ENCODE measurements at places on chromosomes 12 and 14.
A peak's percentile ranks its signal among the peaks of the same experiment; 100 is the strongest.

GRCh38 chr12:122681814-122682213 is 21.3 kb downstream of the HCAR2 start:
- DNase-seq: no peak

GRCh38 chr14:61080591-61081010 is 99.6 kb downstream of the SLC38A6 start:
- DNase-seq: no peak

GRCh38 chr14:21069388-21070082 is 569 bp upstream of the ARHGEF40 start:
- no peak for DNase-seq

GRCh38 chr12:103924761-103925641 is 5.2 kb upstream of the HSP90B1 start:
- peak; percentile 34 for DNase-seq

DNA sequence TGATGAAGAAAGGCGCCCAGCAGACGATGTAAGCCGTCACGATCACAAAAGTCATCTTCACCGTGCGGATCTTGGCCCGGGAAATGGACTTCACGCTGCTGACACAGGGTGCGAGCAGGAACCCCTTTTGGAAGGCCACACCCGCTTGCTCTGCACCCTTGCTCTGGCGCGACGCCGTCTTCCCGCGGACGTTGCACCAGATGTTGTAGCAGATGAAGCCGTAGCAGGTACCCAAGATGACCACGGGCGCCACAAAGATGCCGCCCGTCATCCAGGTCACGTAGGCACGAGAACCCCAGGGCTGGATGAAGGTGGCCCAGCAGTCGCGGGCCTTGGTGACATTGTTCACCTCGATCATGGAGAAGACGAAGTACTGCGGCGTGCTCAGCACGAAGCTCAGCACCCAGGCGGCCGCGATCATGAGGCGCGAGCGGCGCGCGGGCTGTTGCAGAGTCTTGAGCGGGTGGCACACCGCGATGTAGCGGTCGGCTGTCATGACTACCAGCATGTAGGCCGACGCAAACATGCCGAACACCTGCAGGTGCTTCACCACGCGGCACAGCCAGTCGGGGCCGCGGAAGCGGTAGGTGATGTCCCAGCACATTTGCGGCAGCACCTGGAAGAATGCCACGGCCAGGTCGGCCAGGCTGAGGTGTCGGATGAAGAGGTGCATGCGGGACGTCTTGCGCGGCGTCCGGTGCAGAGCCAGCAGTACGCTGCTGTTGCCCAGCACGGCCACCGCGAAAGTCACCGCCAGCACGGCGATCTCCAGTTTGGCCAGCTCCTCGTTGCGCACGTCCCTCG is 890 bp downstream of the AVPR1A start:
- no peak for DNase-seq

DNA sequence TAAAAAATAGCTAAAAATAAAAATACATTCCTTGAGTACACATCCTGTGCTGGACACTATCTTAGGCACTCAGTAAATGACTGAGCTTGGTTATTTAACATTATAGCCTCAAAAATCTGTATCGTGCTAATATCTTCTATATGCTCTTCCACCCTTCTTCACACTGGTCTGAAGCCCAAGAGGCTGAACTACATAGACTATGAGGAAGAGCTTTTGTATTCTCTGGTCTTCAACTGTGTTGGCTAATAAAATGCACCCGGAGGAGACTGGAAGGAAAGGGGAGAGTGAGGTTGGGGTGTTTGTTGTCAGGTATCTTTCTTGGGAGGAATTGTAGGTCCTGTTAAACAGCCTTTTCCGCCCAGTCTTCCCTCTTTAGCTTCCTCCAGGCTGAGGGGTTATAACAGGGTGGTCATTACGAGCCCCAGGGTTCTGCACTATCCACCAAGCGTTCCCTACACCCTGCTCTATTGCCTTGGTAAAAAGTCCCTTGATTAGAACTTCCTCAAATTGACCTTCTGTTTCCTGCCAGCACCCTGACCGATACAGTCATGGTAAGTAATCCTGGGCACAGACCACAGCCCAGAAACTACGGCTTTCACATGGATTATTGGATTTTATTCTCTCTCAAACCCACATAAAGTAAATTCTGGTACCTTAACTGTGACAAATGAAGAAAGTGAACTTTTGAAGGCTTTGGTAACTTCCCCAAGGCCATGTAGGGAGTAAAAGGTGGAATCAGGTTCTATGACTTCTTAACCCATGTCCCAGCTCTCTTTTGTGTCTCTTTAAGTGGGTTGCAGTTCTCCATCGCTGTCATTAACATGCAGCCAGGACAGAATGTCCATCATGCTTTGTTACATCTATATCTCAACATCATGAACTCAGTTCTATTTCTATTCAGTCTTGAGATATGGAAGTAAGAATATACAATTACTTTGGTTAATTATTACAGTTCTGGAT is 71.3 kb downstream of the PTHLH start:
- no peak for DNase-seq

- no peak for DNase-seq
Observed at GRCh38 chr12:22271023-22271422, 63.5 kb downstream of the ST8SIA1 start.

DNA sequence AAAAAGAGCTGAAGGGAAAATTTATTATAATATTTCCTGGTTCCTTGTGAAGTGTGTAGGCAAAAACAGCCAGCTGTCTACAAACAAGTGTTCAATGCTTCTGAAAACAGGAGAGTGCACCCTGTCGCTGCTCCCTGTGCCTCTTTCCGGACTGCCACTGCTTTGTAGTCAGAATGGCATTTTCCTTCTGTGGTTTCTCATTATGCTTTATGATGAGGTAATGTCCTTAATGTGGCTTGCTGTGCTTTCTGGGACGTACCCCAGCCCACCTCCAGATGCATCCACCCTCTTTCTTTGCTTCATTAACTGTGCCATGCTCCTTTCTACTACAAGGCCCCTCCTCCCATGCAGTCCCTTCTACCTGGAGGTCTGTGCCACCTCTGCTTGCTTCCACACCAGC is 148.1 kb downstream of the SYT1 start:
- no peak for DNase-seq

DNA sequence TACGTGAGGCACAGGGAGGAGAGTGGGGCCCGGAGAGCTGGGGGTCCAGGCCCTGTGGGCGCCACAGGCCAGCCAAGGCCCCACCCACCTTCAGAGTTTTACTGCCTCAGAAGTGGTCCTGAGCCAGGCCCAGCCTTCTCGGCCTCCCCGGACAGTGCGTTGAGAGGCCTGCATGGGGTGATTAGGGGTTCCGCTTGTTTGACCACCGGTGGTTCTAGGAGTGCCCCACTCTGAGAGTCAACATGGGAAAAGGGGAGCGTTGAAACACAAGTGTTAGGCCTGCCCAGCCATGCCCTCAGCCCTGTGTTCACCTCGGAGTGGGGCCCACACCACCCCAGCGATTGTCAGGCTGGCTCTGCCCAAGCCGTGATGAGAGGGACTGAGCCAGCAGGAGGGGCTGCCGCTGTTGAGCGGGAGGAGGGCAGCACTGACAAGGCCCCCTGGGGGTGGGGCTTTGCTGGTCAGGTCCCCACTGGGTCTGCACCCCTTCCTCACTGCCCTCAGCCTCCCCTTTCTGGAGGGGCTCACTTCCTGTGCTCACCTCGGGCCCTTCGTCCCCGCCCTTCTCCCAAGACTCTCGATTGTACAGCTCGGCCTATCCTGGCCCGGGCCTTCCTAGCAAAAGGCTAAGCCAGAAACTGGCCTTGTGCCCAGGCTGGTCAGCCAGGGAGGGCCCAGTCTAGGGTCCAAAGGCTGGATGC is 4.8 kb downstream of the CKB start:
- DNase-seq: no peak

- DNase-seq: no peak
Observed at GRCh38 chr12:29673346-29673745, 110.4 kb downstream of the TMTC1 start.

- peak; percentile 43 for DNase-seq
Observed at GRCh38 chr12:128069359-128069997, 197.5 kb upstream of the TMEM132C start.

- DNase-seq: no peak
Observed at GRCh38 chr14:65258391-65258790, 154.1 kb upstream of the FUT8 start.

DNA sequence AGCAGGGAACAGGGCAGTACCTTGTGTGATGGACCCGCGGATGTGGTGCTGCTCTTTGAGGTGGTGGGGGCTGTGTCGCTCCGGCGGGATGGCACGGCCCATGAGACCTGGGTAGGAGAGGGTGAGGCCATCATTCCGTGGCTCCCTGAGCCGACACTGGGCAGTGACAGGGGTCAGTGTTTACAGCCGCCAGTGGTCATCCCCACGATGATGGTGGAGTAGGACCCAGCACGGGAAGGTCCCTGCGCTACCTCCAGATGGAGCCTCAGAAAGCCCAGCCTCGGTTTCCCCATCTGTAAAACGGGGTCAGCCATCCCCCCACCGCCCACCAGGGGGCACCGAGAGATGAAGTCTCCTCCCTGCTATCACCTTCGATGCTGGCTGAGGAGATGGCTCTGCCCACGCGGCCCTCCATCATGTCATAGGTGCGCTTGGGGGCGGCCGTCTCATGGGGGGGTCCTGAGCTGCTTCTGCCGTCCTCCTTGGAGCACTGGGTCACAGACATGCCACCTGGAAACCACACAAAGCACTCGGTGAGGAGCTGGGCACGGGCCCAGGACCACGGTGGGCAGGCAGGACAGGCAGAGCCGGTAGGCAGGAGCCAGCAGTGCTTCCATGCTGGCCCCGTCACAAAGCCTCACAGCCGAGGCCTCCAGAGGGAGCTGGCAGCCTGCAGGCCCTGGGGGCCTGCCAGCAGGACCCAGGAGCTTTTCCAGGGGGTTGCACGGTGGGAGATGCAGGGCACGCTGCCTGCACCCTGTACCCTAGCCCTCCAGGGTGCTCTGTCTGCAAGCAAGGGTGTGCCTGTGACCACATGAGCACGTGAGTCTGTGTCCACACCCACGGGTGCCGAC is 53.1 kb downstream of the RFLNA start:
- DNase-seq: peak; percentile 39

GRCh38 chr14:51454351-51454750 is 197.4 kb upstream of the FRMD6 start:
- no peak for DNase-seq

DNA sequence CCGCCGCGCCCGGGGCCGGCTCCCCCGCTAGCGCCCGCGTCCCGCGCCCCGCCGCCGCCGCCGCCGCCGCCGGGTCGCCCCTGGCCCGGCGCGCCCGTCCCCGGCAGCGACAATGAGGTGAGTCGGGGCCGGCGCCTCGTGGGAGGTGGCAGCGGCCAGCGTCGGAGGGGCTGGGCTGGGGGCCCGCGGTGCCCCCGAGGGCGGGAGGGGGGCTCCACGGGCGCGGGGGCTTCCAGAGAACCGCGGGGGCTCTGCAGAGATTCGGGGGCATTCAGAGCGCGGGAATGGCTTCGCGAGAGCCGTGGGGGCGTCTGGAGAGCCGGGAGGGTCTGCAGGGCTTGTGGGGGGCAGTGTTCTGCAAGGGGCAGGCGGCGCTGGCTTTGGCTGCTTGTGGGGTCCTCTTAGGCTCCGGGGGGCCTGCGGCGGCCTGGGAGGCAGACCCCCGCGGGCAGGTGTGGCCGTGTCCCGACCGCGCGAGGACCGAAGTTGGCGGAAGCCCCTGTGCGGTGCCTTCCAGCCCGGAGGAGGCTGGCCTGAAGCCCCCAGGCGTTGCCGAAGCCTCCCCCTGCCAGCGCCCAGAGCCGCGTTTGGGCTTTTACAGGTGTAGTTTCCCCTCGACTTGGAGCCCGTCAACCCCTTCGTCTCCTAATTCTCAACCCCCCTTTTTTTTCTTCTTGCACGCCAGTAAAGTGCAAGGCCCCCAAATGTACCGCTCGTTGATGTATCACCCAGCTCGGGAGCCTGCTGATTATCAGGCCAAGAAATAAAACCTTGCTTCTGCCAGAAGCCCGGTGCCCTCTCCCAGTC is 93.1 kb upstream of the EVL start:
- DNase-seq: peak; percentile 39

DNA sequence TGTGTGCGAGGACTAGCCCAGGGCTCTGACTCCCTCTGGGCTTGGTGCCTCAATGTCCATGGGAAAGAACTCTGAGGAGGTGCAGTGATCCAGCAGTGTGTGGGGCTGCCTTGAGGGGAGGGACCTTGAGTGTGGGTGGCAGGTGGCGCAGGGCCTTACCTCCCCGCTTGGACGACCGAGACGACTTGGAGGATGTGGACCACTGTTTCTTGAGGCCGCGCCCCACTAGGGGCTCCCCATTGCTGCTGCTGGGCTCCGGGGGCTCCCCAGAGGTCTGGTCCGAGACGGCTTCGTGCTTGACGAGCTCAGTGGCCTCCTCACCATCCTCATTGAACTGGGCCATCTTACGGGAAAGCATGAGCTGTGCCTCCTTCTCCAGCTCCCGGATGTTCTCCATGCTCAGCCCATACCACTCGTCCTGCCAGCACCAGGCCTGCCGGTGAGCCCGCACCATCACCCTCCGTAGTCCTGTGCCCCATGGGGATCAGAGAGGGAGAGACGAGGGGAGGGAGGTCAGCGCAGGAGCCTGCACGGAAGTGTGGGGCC is 24.7 kb downstream of the ARL6IP4 start:
- no peak for DNase-seq

- DNase-seq: no peak
Observed at GRCh38 chr14:50410921-50411320, 14.2 kb upstream of the CDKL1 start.

- DNase-seq: no peak
Observed at GRCh38 chr14:41072776-41073175, 533.9 kb upstream of the LRFN5 start.

DNA sequence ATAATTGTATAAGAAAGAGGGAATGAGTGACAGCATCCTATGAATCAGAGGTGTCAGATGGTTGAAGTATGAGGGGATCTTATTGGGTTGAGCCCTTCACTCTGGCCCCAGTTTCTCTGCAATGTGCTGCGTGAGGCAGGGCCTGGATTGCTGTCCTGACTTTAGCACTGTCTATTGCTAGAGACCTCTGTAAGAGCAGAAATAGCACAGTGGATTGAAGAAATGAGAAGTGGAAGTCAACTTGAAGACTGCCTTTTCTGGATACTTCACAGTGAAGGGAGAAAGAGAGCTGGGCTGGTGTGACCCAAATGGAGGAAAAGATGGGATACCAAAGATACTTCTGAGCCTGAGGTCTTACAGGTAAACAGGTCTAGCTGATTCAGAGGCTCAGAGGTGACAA is 5.8 kb downstream of the ASCL4 start:
- no peak for DNase-seq

GRCh38 chr12:77644915-77645605 is 185.6 kb upstream of the NAV3 start:
- DNase-seq: no peak

DNA sequence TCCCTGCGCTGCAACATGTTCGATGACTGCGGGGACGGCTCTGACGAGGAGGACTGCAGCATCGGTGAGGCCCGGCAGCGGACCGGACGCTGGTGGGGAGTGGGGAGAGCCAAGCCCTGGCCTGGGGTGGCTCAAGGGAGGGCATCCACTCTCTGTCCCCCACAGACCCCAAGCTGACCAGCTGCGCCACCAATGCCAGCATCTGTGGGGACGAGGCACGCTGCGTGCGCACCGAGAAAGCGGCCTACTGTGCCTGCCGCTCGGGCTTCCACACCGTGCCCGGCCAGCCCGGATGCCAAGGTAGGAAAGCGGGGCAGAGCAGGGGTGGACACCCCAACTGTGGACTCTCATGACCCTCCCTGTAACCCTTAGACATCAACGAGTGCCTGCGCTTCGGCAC is 11.4 kb upstream of the NXPH4 start:
- no peak for DNase-seq

Measured in activated naive CD4-positive, alpha-beta T cell treated with anti-CD3 and anti-CD28 coated beads, Interleukin-2, amount 10 ng/mL, durations not matched to agents 7 days and 5 days (primary cell).